ENCODE measurements at places on chromosomes 5 and 9. TPM values are rescaled to one million over a fixed set of nuclear protein-coding genes. Genes with fewer than 3 reads are reported as not detected.

Gene EIF4E1B
- total RNA-seq, result not detected

GRCh38 chr9:92289708-92290390 lies 3.6 kb downstream of the IARS1 start:
- H3K36me3 ChIP-seq, result peaks cover 56% of the 10 kb centered on the region
- no peak overlapping the region for H3K4me3 ChIP-seq
- DNase-seq, result no peak
- H3K27me3 ChIP-seq, result no peaks in the 10 kb centered on the region
- H3K4me1 ChIP-seq, result peaks cover 42% of the 10 kb centered on the region

Gene TUSC1
- not detected for total RNA-seq

DNA sequence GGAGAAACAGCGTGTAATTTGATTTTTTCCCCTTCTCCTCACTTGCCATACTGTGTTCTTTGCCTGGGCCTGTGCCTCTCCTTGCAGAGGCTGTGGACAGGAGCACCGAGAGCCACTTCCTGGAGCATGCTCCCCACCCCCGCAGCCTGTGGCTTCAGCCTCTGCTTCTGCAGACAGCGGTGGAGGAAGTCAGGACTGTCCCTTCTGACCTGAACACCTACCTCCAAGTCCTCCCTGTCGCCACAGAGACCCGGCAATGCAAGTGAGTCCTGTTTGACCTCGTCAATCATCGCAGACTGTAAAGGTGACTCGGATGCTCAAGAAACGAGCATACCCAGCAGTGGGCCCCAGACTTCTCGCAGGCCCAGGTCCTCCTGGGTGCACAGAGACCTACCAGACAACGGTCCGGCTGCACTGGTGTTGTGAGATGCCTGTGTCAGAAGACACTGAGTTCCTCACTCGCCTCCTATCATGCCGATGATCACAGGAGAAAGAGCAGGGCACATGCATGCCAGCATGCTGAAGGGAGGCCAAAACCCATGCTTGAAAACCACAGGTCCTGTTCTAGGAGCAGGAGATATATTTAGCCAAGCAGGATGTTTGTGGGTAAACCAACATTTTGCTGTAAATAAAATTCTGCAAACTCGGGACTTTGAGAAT lies 198.8 kb downstream of the AUH start:
- peak overlapping the region; percentile 81 for H3K4me3 ChIP-seq
- no peaks in the 10 kb centered on the region for H3K36me3 ChIP-seq
- H3K27me3 ChIP-seq, result no peaks in the 10 kb centered on the region
- peak; percentile 46 for DNase-seq

DNA sequence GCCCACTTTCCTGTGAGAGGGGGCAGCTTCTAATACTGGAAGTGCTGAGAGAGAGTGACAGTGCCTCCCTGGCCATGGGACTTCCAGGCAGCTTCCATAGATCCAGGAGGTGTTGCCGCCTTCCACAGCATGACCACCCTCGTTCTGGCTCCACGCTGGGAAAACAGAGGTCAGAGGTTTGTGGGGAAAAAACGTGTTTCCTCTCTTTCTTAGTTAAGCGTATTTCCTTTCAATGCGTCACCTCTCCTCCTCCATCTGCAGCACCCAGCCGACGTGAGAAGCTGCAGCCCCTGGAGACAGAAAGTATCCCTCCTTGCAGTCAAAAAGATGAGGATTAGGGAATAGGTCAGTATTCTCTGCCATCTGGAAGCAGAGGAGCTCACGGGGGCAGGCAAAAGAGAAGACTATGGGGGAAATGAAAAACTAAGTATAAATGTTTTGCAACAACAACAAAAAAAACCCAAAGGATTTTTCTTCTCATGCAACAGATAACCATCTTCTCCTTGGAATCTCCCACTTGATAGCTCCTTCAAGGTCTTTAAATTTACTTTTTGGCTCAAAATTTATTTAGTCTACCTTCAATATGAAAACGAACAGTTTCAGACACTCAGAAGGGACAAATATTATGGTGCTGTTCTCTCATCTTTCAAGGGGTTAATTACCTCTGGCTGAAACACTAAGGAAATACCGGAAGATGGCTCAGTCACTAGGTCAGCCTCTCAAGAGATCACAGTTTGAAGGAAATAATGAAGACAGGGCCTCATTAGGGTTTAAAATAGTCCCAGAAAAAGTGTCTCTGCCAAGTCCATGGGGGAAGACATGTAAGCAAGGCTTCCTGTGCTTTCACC lies 38.0 kb downstream of the MTMR12 start:
- no peak for DNase-seq
- H3K4me1 ChIP-seq, result peaks cover 43% of the 10 kb centered on the region
- no peaks in the 10 kb centered on the region for H3K27me3 ChIP-seq
- no peak overlapping the region for H3K4me3 ChIP-seq

- no peak overlapping the region for H3K4me3 ChIP-seq
- H3K27ac ChIP-seq, result no peak overlapping the region
- DNase-seq, result no peak
- no peaks in the 10 kb centered on the region for H3K36me3 ChIP-seq
These were observed 35.4 kb upstream of the GNPDA1 start for GRCh38 chr5:142048272-142048671.

DNA sequence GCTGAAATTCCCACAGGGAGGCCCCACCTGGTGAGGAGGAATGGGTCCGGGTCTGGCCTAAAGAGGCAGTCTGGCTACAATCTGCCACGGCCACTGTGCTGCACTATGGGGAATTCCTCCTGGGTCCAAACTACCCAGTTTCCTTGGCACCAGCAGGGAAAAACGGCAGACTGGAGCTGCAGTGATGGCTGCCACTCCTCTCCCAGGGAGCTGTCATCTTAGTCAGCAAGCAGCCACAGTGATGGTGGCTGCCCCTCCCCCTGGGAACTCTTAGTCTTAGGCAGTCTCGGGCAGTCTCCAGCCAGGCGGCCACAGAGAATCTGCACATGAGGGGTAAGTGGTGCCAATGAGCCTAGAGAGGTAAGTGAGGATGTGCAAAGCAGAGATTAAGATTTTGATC lies 205.8 kb downstream of the TMEM38B start:
- H3K27ac ChIP-seq, result no peak overlapping the region

Gene CHMP5
- total RNA-seq, result 31.4 TPM

DNA sequence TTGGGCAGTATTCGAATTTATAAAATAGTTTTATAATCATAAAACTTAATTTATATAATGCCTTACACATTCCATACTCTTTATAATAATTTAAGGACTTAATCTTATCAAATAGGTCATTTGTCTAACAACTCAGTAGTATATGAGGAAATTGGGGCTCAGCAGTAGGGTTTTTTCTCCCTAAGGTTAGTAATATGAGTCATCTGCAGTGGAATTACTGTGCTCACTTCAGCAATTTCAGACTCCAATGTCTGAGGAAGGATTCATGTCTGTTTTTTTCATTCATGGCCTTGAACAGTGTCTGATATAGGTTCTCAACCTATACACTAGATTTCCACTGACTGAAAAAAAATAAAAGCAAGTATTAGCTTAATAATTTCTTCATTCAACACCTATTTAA lies 7.4 kb downstream of the DMRTA1 start:
- no peaks in the 10 kb centered on the region for H3K4me1 ChIP-seq
- no peaks in the 10 kb centered on the region for H3K36me3 ChIP-seq
- no peak overlapping the region for H3K27ac ChIP-seq

GRCh38 chr5:37437711-37438110 lies 58.6 kb downstream of the WDR70 start:
- H3K27ac ChIP-seq, result no peak overlapping the region
- peaks cover 30% of the 10 kb centered on the region for H3K36me3 ChIP-seq
- no peak overlapping the region for H3K4me3 ChIP-seq
- DNase-seq, result no peak

Gene CNTNAP3
- total RNA-seq, result not detected

- no peaks in the 10 kb centered on the region for H3K36me3 ChIP-seq
- DNase-seq, result peak; percentile 8
- H3K27me3 ChIP-seq, result peaks cover 35% of the 10 kb centered on the region
- H3K4me1 ChIP-seq, result peaks cover 8% of the 10 kb centered on the region
These were observed 460 bp downstream of the DMRTA1 start for GRCh38 chr9:22446950-22447617.

GRCh38 chr5:153782589-153783361 lies 255.9 kb downstream of the FAM114A2 start:
- H3K27ac ChIP-seq, result no peak overlapping the region
- no peaks in the 10 kb centered on the region for H3K36me3 ChIP-seq
- H3K4me3 ChIP-seq, result no peak overlapping the region
- no peak for DNase-seq
- H3K27me3 ChIP-seq, result peaks cover 1% of the 10 kb centered on the region

DNA sequence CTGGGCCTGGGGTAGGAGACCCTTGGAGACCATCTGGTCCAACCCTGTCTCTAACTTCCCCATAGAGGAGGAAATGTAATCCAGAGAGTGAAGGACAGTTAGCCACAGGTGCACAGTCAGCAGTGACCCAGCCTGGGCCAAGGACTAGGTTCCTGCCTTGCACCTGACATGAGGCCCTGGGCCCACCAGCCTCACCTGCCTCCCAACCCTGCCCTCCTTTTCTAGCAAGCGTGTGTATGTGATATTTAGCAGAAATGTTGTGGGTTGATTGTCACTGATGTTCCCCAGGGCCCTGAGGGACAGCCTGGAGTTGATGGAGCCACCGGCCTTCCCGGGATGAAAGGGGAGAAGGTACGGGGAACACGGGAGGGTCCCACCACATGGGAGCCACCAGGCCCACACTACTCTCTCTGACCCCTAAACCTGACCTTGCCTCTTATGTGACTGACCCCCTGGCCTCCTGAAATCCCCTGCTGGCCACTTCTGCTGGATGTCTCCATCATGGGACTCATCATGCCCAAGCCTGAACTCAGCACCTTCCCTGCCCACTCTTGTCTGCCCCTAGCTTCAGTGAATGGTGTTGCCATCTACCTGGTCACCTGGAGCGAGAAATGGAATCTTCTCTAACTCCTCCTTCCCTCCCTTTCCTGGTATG lies 79.2 kb upstream of the TGFBR1 start:
- no peak overlapping the region for H3K27ac ChIP-seq
- peaks cover 50% of the 10 kb centered on the region for H3K4me1 ChIP-seq
- no peaks in the 10 kb centered on the region for H3K27me3 ChIP-seq
- H3K36me3 ChIP-seq, result no peaks in the 10 kb centered on the region
- no peak for DNase-seq

DNA sequence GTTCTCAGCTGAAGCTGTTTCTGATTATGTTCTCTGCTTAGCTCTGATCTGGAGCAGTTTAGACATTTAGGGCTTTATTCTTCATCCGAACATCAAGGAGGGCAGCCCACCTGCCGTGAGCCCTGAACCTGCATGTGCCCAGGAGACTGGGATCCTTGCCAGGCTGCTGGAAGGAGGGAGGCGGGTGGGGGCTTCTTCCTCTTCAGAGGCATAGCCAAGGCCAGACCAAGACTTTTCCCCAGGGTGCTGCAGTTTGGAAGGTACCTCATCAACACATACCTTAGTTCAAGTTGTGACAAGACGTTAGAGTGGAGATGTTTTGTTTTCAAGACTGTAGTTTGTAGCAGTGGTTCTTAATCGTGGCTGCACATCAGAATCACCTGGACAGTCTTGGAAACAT lies 64.9 kb downstream of the RALGPS1 start:
- H3K4me3 ChIP-seq, result no peak overlapping the region
- H3K27ac ChIP-seq, result no peak overlapping the region
- H3K4me1 ChIP-seq, result peaks cover 22% of the 10 kb centered on the region
- peaks cover 41% of the 10 kb centered on the region for H3K27me3 ChIP-seq
- no peak for DNase-seq
- H3K36me3 ChIP-seq, result peaks cover 20% of the 10 kb centered on the region

Gene BNC2
- total RNA-seq, result not detected

Data from naive thymus-derived CD8-positive, alpha-beta T cell (primary cell).